ENCODE measurements at places on chromosomes 2 and 18. TPM values are rescaled to one million over a fixed set of nuclear protein-coding genes. Genes with fewer than 3 reads are reported as not detected.
A peak's percentile ranks its signal among the peaks of the same experiment; 100 is the strongest.

DNA sequence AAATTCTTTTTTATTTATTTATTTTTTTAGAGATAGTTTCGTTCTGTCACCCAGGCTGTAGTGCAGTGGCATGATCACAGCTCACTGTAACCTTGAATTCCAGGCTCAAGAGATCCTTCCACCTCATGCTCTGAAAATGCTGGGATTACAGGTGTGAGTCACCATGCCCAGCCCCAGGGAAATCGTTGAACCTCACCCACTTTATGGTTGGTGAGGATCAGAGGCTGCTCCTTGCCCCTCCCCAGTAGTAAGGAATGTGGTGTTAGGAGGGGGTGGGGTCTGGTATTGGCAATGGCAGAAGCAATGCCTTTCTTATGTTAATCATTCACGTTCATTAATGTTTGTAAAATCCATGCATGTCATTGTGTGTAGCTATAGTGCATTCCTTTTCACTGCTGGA is 161.9 kb downstream of the SUCLG1 start:
- DNase-seq = no peak

DNA sequence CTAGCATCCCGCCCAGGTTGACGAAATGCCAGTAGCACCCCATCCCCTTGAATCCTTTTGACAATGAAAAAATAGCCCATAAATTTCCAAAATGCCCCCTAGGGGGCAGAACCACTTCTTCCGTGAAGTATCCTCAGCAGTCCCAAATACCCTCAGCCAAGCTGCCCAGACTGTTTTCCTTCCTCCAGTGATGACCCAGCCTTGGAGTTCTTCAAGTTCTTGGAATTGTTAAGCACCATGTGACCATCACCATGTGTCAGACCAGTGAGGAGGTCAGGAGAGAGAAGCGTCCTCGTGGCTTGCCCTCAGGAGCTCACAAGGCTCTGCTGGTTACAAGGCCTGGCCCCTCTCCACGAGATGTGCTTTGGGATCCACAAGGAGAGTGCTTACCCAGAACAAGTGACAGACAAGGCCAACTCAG is 1.4 kb upstream of the SLC23A3 start:
- peak; percentile 49 for DNase-seq

DNA sequence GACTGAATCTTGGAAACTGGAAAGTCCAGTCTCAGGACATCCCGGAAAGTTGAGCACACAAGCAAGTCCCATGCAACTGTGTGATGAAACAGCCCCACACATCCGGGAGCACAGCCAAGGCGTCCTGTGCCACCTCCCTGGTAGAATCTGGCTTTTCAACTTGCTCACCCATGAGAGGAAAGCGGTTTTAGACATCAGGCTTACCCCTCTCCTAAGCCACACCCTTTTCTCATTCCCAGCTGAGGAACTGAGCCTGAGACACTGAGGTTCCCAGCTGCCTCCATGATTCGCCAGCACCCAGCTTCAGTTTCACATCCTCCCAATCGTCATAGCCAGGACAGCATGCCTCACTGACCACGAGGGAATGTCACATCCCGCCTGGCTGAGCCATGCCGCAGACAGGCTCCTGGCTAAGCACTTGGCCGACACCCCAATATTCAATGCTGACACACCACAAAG is 60.3 kb downstream of the STEAP3 start:
- no peak for DNase-seq

GRCh38 chr2:15205562-15205961 is 355.6 kb downstream of the NBAS start:
- DNase-seq = no peak

- DNase-seq = peak; percentile 91
Measured at GRCh38 chr2:118013724-118014491, at the start of gene CCDC93. Gene CCDC93, minus strand, starts transcription at chr2:118014070. Its CDS starts 75 bp downstream, at chr2:118013995.

The TLX2 gene
- total RNA-seq = 0.60 TPM

DNA sequence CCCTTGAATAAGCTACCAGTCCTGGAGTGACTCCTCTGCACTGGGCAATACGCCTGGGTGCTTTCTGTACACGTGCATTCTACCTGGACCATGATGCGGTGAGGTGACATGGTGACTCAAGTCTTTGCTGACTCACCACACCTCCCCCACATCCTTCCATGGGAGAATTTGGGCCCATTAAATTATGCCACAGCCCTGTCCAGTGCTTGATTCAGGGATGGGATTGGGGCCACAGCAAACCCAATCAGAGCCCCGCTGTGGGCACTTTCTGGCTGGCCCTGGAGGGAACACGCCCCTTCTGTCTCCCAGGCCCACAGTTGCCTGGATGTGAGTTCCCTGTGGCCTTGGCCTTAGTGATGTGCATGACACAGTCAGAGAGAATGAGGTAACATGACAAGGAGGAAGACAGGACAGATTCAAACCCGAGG is 86.9 kb downstream of the LRRC30 start:
- DNase-seq = no peak

GRCh38 chr2:10326151-10326616 is 23.5 kb downstream of the HPCAL1 start:
- no peak for DNase-seq

GRCh38 chr2:241344925-241345651 is 11.0 kb upstream of the FARP2 start:
- DNase-seq = no peak

- DNase-seq = no peak
Measured at GRCh38 chr2:44578471-44579093, 216.8 kb downstream of the CAMKMT start.

The KIF1A gene
- 1.6 TPM for total RNA-seq

DNA sequence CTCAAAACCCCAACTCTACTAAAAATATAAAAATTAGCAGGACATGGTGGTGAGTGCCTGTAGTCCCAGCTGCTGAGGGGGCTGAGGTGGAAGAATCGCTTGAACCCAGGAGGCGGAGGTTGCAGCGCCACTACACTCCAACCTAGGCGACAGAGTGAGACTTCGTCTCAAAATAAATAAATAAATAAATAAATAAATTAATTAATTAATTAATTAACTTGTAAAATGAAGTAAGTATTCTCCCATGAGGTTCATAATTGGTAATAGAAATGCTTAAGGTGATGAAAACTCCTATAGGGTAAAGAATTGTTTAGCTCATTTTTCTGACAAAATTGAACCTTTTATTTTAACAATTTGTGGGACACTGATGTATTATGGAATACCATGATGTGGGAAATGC is 230.8 kb downstream of the TMEM182 start:
- no peak for DNase-seq

The AQP12A gene
- total RNA-seq = not detected

The SERPINB3 gene
- not detected for total RNA-seq

The ZNF236 gene
- 13.4 TPM for total RNA-seq

DNA sequence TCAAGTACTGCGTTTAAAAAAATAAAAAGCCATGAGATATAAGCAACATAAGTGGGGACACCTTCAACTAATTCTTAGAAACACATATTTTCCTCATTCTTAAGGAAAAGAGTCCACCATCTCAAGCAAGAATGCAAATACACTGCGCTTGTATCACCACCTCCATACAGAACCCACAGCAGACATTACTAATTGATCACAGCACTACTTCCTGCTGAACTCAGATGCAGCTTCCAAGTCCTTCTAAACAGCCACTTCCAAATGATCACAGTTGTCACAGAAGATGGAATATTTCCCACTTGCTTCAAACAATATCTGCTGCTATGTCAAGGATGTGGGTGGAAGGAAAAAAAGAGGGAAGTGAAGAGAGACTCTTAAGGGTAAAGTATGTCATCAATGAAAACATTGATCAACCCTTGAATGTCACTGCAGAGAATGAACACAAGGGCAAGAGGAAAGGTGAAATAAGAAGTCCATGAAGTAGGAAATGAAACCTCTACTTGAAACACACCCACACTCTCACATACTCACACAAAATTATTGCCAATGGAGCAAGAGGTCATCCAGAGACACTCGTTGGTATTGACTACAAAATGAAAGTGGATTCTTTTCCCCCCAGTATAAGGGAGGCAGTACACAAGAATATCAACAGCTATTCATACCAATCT is 22.1 kb downstream of the TGFA start:
- DNase-seq = no peak

GRCh38 chr18:48949606-48950535 is 894 bp downstream of the SMAD7 start:
- DNase-seq = no peak

The FAP gene
- total RNA-seq = not detected

DNA sequence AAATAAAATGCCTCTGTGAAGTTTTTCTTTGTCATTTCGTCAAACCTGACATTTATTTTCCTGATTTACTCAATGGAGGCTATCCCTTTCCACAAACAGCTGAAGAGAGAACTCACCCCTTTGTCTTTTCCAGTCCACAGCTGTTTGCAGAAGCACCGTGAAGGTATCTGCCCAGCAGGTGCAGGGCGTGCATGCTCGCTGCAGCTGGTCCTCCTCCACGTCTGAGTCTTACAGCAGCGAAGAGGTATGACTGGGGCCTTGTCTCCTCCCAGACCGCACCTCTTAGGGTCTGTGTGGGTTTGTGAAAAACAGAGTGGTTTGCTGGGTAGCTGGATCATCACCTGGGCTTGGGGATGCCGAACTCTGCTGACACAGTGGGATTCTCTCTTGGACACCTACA is 9.7 kb downstream of the SPP2 start:
- no peak for DNase-seq

GRCh38 chr18:37964885-37965571 is 399.4 kb upstream of the CELF4 start:
- no peak for DNase-seq

GRCh38 chr2:198044777-198045176 is 240.4 kb downstream of the PLCL1 start:
- no peak for DNase-seq

DNA sequence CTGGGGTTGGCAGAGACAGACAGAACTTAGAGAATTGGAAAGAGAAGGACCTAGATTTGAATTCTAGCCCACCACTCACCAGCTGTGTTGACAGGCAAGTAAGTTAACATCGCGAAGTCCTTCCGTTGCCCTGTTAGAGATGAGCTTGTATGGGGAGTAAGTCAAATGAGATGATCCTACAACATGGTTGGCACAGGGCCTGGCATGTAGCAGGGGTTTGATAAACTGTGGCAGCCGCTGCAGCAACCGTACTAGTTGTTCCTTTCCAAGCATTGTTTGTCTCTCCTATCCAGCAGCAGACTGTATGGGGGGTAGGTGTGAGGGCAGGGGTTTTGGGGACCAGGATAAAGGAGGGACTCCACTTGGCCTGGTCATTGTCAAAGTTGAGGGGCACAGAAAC is 16.0 kb downstream of the TET3 start:
- no peak for DNase-seq

DNA sequence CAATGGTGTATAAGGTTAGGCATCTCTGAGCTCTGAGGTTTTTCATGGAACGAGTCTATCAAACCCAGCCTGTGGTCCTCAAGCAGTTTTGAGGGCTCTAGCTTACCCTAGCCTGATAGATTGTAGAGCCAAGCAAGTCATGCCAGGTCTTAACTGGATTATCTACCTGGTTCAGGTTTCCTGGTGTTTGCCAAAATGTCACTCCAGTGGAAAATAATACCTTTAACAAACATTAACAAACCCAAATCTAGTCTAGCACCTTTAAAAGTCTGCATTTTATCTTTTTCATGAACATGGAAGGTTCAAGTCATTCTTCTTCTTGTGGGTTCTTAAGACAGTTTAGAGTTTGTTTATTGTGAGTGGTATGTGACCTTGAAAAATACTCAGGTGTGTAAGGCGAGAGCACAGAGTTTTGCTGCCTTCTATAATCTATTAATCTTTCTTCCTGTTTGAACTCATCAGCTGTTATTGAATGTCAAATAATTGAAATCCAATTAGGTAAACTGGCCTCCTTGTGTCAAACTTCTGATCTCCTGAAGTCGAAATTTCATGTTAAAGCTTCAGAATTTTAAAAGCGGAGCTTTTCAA is 13.4 kb upstream of the ADGRF3 start:
- no peak for DNase-seq

- DNase-seq = no peak
Measured at GRCh38 chr2:37026050-37026449, 58.1 kb downstream of the HEATR5B start.

GRCh38 chr18:9952633-9953416 is 39.0 kb downstream of the VAPA start:
- no peak for DNase-seq

GRCh38 chr2:212294816-212295215 is 243.8 kb downstream of the ERBB4 start:
- DNase-seq = no peak

The HADHA gene
- total RNA-seq = 122 TPM

The KLHL30 gene
- total RNA-seq = not detected

DNA sequence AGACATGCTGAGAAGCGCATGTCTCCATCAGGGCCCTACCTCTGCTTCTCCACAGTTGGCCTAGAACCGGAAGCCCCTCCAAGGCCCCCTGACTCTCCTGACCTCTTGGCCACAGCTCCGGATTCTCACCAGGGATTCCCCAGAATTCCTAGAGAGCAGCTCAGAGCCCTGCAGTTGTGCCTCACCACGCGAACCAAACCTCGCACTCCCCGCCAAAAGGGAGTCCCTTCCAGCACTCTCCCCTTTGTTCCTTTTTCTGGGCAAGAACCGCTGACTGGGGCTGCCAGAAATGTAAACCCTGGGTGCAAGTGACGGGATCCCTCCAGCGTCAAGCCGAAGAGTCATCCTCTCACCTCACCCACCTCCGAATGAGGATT is 36.7 kb downstream of the AFF3 start:
- DNase-seq = no peak

DNA sequence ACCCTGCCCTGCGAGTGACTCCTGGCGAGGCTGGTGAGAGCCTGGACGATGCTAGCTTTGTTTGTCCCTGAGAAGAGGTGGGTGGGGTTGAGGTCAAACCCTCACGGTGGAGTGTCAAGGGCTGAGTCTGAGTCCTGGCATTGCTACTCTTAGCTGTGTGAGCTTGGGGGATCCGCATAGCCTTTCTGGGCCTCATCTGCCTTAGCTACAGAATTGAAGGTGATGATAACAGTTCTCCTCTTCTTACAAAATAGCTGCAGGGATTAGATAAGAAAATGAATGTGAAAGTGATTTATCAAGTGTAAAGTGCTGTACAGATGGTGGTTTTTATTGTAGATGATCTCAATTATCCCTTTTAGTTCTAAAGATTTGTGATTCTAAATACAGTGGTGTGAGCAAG is 144.6 kb downstream of the LPIN1 start:
- no peak for DNase-seq

The SUCLG1 gene
- total RNA-seq = 66.8 TPM

The CDK15 gene
- not detected for total RNA-seq

All from CD8-positive, alpha-beta memory T cell (primary cell).